ENCODE measurements at places on chromosomes 2 and 18.

DNA sequence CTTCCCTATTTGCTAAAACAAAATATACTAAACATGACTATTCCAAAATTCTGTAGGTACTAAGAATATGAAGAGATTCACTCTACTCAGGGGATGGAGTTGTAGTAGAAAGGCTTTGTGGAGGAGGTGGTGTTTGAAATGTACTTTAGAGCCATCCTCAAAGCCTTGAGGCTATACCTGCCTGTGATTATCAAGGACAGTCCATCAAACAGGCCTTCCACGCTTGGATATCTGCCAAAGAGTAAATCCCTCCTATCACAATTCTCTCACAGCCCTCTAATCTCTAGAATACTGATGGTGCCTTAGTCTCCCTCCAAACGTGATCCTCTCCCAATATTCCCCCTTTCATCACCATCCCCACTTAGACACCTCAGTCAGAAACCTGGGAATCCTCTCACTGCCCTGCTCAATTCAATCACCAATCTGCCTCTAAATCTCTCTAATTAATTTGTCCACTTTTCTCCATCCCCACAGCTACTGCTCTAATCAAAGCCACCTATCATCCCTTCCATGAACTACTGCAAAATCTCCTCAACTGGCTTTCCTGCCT is 13.1 kb downstream of the SOS1 start:
- no peak for DNase-seq

GRCh38 chr2:234243871-234244565 is 193.5 kb downstream of the SPP2 start:
- DNase-seq: no peak

DNA sequence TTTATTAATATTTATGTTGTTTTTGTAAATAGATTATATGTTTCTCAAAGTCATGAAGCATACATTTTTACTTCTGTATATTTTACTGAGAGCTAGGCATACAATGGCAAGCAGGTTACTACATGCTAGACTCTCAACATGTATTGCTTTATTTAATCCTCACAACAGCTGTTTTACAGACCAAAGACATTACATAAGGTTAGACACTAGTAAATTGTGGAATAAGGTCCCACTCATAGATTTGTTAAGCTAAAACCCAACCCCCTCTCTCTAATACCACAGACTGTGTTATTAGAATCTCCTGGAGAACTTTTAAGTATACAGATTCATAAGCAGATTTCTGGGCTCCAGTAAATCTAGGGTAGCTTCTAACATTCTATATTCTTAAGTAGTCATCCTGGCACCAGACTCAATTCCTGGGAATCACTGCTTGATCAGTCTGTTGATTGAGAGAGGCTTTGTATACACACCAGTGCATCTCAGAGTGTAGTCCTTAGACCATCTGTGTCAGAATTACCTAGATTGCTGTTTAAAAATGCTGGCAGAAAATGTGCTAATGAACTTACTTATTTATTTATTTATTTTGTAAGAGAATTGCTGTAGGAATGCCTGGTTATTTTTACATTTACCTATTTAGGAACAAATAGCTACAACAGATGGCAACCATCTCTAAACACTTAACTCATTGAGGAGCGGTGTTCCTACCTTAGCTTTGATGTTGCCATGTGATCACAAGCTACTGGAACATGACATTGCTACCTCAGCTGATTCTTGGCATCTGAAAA is 153.5 kb upstream of the CAVIN2 start:
- no peak for DNase-seq

GRCh38 chr2:153819501-153819900 is 52.2 kb upstream of the GALNT13 start:
- no peak for DNase-seq

DNA sequence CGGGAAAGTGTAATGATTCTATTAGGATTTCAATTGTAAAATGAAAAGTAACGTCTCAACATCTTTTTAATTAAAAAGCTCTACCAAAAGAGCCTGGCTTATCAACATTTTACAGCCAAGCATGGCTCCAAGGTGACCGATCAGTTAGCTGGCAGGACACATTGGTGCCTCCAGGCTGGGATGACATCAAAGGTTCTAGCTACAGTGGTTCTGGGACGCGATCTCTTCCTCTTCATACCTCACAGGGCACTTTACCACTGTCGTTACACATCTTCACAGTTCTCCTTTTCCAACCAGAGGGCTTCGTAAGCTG is 693 bp downstream of the ORC2 start:
- DNase-seq: no peak

- no peak for DNase-seq
Observed at GRCh38 chr2:206984206-206984605, 44.9 kb downstream of the CPO start.

DNA sequence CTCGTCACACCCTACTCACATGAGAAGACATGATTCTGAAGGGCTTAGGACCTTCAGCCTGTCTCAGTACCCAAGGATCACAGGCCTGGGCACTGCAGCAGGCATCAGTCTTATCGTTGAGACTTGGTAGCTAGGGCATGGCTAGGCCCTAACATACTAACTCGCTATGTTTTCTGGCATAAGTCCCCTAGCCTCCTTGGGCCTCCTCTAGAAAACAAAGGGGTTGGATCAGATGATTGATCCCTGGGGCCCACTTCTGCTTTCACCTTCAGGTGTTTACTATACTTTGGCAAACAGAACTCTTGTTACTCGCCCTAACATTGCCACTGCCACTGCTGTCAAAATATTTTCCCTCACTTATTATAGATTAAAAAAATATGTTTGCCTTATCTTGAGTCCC is 44.2 kb downstream of the VSNL1 start:
- no peak for DNase-seq

DNA sequence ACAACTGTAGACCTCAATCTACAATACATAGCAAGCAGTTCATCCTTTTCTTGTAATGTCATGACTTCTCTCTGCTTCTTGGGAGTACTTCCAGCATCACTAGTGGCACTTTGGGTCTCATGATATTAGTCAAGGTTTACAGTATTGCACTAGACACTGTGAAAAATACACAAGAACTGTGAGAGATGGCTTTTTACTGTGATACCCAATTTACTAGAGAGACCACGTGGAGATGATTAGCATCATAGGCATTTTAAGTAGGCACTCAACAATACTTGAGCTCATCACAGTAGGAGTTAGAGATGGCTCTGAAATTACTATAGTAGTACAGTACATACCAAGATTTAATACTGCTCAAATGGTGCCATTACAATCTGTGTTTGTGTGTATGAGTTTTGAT is 112.8 kb upstream of the EML6 start:
- DNase-seq: no peak

DNA sequence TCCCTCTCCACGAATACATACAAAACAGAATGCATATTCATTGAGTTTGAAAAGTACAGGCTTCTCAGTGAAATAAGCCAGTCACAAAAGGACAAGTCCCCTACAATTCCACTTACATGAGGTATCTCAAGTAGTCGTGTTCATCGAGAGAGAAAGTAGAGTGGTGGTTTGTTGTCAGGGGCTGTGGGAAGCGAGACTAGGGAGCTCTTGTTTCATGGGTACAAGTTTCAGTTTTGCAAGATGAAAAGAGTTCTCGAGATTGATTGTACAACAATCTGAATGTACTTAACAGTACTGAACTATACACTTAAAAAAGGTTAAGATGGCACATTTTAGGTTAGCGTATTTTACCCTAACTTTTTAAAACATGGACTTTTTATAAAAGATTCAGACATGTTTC is 71.5 kb upstream of the TTC39C start:
- no peak for DNase-seq

All from CD14-positive monocyte (primary cell).